ENCODE measurements at places on chromosomes 12 and 14.

GRCh38 chr12:57621497-57622292 lies 10.5 kb downstream of the ARHGEF25 start:
- peak; percentile 75 for DNase-seq

DNA sequence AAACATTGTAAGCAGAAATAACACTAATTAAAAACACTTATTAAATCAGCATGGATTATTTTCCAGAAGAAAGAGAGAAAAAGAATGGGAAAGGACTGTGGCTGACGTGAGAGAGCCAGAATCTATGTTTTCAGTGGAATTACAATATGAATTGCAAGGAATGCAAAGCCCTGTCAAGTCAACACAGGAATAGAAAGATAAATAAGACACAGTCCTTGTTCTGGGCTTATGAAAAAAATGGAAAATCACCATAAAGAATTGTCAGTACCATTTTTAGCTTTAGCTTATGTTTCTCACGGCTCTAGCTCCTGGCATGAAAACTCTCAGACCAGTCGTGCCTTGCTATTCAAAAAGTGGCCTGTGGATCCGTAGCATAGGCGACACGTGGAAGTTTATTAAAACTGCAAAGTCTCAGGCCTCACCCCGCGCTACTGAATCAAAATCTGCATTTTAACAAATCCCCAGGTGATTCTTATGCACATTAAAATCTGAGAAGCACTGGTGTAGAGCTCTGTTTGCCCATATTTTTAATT lies 549.1 kb downstream of the RPS29 start:
- DNase-seq: no peak

- DNase-seq: no peak
Measured at GRCh38 chr14:72847721-72848120, 46.2 kb downstream of the DPF3 start.

DNA sequence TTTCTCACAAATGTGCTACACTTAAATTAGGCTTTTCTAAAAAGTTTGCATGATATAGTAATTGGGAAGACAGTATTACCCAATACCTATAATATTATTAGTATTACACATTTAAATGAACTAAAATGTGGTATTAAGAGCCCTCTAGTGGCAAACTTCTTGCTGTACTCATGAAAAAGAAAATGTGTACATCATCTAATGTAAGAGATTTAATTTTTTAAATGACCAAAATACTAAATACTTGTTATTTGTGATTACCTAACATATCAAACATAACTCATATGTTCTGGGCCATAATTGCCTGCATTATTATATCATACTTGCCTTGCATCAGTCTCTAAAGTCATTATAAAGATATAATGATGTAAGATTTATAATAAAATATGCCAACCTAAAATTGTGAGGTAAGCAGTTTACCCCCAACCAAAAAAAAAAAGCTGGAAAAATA lies 64.2 kb downstream of the DNAI7 start:
- no peak for DNase-seq

- DNase-seq: no peak
Measured at GRCh38 chr12:48536602-48537001, 11.2 kb downstream of the OR8S1 start.

DNA sequence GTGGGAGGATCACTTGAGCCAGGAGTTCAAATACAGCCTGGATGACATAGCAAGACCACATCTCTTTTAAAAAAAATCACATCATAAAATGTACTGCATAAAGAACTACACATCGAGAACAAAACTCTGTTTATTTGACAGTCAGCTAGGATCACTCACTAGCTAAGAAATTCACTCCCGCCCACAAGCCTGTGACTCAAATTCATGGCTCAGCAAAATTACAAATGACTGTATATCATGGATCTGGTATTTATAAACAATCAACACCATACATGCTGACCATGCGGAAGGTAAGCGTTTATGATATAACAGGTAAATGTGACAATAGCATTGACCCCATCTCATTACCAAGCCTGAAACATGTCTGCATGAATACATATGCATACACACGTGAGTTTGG lies 206.5 kb downstream of the EFCAB11 start:
- no peak for DNase-seq

DNA sequence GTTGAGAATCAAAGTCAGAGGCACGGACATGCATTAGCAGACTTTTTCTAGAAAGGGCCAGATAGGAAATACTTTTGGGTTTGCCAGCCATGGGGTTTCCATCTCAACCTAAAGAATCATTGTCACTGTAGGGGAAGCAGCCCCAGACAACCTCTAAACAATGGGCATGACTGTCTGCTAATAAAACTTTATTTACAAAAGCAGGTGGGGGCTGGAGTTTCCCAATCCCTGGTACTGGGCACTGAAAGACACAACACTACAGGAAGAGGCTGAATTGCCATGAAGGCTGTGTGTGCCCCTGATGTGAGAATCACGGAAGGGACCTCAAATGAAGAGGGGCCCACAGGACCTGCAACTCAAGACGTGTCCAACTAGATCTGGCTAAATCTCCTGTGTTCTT lies 62.0 kb upstream of the GPR68 start:
- DNase-seq: no peak

GRCh38 chr14:61461808-61462275 lies 140.5 kb downstream of the PRKCH start:
- no peak for DNase-seq

- DNase-seq: no peak
Measured at GRCh38 chr12:52347016-52347415, 20.3 kb downstream of the KRT85 start.

- no peak for DNase-seq
Measured at GRCh38 chr14:39267608-39268005, 33.9 kb downstream of the MIA2 start.

- DNase-seq: peak; percentile 40
Measured at GRCh38 chr14:54567639-54568561, 972 bp downstream of the SAMD4A start.

GRCh38 chr12:108090932-108091678 lies 38.0 kb upstream of the WSCD2 start:
- no peak for DNase-seq

DNA sequence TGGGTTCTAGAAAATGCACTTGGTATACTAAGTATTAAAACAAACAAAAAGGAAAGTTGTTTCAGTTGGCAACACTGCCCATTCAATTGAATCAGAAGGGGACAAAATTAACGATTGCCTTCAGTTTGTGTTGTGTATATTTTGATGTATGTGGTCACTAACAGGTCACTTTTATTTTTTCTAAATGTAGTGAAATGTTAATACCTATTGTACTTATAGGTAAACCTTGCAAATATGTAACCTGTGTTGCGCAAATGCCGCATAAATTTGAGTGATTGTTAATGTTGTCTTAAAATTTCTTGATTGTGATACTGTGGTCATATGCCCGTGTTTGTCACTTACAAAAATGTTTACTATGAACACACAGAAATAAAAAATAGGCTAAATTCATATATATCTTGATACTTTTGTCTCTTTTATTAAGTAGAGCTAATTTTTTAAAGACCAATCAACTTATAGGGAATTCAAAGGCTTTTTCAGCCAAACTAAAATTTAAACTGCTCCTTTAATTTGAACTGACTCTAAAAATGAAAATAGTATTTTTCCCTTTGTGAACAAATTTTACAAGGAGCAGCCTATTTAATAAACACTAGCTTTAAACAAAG lies 2.8 kb downstream of the FOXG1 start:
- no peak for DNase-seq

GRCh38 chr12:103392722-103393121 lies 103.0 kb downstream of the C12orf42 start:
- no peak for DNase-seq

DNA sequence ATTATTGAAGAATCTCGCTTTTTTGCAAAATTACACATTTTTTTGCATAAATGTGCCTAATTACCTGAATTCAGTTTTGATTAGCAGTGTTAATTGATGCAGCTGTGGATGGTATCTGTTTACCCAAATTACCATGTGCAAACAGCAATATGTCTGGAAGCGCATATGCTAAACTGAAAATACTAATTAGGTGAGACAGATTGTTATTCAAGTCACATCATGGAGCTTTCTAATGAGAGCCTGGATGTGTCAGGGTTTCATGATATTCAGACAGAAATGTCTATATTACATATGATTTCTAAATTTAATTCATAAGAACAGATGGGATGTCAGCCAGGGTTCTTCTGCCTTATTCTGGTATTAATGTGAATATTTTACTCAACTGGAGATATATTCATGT lies 74.9 kb downstream of the RMST start:
- DNase-seq: no peak

DNA sequence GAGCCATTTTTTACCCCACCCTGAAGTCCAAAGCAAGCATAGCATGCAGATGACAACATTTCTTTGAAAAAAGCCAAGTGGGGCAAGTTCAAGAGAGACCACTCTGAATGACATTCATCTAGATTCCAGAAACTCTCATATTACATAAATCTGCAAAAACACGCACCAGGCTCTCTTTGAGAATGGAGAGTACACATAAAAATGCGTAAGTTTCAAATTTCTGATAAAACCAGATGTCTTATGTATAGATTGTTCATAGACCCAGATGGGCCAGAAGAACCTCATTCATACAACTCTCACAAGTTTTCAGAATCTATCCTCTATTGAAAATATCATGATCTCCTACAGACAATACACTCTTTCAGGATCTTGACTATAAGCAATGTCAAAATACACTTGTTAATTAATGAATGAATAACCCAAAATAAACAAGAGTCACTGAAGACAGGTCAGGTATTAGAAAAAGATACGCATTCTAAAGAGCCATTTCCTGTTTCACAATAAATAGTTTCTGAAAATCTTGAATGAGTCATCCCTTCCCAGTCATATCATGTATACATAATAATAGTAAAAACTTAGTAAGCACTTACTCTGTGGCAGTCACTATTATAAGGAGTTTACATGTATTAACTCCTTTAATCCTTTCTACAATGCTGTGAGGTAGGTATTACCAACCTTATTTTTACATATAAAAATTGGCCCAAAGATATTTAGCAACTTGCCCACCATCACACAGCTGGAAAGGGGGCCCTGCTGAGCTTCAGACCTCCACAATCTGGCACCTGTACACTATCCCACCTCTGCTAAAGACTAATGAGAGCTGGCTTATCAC lies 72.0 kb downstream of the PPP2R5E start:
- no peak for DNase-seq

DNA sequence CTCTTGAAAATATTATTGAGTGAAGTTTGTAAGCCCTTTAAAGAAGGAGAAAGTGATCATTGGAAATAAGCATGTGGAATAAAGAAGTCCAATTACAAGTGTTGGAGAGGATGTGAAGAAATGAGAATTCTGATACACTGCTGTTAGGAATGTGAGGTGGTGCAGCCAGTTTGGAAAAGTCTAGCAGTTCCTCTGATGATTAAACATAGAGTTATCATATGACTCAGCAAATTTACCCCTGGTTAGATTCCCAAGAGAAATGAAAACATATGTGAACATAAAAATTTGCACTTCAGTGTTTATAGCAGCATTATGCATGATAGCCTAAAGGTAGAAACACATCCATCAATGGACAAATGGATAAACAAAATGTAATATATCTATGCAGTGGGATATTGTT lies 319.9 kb downstream of the AEBP2 start:
- no peak for DNase-seq

DNA sequence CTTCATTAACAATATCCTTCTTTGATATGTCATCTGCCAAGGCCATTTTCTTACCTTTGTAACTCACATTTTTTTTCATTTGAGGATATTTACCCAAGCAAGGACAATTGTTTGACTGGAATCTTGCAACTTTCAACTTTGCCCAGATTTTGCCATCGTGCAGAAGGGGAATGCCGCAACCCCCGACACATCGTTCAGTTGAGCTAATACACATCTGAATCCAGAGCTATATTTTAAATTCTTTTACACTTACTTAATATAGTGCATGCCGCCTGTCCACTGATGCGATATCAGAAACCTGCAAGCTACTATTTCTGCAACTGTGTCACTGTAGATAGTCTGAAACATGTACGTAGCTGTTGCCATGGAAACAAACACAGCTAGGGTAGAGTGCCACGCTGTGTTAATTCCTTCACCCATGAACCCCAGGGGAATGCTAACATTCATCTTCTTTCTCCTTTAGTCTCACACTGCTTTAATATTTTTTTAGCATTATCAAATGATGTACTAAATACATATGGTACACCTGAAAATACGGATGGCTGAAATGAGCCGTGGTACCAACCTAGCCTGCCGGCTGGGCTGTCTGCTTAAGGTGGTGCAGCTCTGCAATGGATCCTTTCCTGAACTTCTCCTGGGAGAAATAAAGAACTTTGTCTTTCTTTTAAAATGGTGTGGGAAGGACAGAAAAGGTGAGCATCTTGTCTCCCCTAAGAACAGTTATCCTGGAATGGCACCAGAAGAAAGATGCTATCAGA lies 77.0 kb upstream of the FOXN3 start:
- no peak for DNase-seq

DNA sequence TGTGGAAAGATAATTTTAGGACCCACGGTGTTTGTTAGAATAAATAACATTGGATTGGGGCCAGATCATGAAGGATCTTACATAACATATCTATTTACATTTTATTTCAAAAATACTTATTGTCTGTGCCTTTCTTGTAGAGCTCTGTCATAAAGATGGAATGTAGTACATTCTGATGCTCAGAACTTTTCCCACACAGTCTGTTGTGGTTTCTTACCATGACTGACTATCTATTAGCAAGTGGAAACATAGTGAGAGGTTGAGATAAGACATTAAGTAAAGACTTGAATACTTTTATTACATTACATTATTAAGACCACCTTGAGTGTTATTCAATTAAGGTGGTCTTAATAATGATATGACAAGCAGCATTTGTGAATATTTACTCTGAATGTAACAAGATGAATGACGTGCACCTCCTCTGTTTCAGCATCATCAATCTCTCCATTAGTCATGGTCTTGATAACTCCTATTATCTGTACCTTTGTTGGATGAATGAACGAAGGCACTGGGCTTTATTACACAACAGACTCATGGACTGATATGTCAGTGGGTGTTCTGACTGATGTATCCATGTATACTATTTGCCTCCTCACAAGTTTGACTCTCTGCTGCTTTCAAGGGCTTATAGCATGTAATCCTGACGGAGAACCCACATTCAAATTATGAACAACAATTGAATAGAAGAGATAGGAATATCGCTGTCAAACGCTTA lies 883.0 kb upstream of the FLRT2 start:
- no peak for DNase-seq

- no peak for DNase-seq
Measured at GRCh38 chr12:126668961-126669360, 1598.0 kb upstream of the TMEM132C start.

- DNase-seq: no peak
Measured at GRCh38 chr14:20976291-20976690, 13.5 kb upstream of the METTL17 start.

GRCh38 chr14:55077170-55078151 lies 26.0 kb downstream of the MAPK1IP1L start:
- no peak for DNase-seq

- no peak for DNase-seq
Measured at GRCh38 chr14:96581026-96581425, 78.8 kb downstream of the PAPOLA start.

GRCh38 chr14:92501891-92502351 lies 11.7 kb upstream of the RIN3 start:
- no peak for DNase-seq

DNA sequence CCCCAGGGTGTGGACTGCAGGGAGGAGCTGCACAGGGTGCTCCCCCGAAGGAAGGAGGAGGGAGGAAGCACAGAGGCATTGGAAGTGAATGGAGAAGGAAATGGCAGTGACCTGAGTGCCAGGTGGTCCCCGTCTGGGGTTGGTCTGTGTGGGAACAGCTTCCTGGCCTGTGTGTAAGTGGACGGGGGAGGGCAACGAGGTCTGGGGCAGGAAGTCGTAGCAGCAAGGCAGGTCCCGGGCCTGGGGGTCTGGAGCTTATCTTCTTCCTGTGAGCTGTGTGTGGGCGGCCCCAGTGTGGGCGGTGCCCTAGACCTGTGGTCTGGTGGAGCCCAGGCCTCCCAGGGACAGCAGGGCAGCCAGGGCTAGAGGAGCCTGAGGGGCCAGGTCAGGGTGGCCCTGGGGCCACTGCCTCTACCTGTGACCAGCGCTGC lies 382.1 kb downstream of the TMEM121 start:
- DNase-seq: no peak

All from heart right ventricle (tissue), 16 donors.